ENCODE measurements at places on chromosomes 3 and 15.

DNA sequence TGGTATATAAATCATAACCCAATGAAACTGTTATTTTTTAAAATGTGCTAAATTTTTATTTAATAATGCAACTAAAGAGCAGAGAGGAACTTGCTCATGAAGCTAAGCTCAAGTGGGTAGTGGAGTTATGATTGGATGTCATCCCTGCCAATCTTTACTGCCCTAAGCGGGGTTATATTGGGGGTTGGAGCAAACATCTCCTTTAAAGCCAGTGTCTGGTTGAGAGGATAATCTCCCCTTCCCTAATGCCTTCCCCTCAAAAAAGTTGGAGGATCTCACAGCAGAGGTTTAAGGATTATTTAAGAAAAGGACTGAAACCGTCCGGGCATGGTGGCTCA, 32.1 kb upstream of the CLASP2 start:
- no peak for DNase-seq

DNA sequence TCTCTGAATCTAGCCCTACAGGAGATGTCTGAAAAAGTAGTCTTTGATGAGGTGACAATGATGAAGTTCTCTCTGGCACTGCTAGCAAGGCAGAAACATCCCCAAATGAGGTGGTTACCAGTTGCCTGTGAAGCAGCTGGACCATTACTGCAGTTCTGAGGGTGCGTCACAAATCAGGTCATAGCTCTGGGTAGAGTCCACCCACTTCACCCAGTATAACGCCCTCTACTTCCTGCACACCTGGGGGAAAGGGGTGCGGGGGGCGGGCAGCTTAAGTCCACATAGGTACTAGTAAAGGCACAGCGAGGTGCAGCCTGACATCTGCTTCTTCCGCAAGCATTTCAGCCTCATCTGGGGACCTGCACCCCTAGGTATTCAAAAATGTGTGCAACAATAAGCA, 13.4 kb upstream of the SATB1 start:
- no peak for DNase-seq

GRCh38 chr3:19937459-19938294, 3.7 kb upstream of the EFHB start:
- DNase-seq = no peak

- no peak for DNase-seq
These were observed 33.9 kb upstream of the STRIT1 start for GRCh38 chr3:155327430-155327829.

DNA sequence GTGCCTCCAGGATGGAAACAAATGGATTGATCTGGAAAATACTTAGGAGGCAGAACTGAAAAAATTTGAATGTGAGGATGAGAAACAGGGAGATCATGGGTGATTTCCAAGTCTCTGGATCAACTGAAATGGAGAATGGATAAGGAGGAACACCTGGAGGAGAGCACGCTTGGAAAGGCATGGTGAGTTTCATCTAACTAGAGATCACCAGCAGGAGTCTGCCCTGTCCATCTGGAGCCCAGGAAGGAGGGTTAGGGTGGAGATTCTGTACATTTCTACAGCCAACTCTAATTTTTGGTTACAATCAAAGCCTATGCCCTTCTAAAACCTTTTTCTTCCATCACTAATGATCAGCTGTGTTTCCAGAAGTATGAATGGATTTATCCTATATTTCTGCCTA, 995.9 kb upstream of the CFAP20DC start:
- no peak for DNase-seq

DNA sequence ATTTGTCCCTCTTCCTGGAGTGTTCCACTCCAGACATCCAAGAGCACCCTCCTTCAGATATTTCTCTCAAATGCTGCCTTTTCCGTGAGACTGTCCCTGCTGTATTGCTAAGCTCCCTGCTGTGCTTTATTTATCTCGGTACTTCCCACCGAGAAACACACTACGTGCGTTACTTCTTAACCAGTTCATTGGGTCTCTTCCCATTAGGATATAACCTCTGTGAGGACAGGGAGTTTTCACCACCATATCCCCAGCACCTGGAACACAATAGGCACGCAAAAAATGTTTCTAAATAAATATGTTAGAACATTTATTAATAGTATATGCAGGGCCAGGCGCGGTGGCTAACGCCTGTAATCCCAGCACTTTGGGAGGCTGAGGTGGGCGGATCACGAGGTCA, 308.7 kb upstream of the IL12A start:
- no peak for DNase-seq

DNA sequence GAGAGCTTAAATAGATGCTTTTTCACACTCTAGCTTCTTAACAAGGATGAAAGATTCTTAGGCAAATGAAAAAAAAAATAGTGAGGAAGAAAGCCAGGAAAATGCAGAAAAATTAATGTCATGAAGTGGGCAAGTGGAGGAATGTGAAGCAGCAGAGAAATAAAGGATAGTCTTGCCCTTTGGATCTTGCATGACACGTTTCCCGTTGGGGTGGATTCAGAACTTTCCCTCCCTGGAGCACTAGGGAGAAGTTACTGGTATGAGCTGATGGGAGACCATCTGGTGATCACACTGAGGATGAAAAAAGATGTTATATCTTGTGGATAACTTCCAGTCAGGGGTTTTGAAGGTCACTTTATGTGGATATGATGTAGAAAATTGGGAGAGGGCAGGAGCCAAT, 361.8 kb upstream of the ROPN1 start:
- DNase-seq = no peak

DNA sequence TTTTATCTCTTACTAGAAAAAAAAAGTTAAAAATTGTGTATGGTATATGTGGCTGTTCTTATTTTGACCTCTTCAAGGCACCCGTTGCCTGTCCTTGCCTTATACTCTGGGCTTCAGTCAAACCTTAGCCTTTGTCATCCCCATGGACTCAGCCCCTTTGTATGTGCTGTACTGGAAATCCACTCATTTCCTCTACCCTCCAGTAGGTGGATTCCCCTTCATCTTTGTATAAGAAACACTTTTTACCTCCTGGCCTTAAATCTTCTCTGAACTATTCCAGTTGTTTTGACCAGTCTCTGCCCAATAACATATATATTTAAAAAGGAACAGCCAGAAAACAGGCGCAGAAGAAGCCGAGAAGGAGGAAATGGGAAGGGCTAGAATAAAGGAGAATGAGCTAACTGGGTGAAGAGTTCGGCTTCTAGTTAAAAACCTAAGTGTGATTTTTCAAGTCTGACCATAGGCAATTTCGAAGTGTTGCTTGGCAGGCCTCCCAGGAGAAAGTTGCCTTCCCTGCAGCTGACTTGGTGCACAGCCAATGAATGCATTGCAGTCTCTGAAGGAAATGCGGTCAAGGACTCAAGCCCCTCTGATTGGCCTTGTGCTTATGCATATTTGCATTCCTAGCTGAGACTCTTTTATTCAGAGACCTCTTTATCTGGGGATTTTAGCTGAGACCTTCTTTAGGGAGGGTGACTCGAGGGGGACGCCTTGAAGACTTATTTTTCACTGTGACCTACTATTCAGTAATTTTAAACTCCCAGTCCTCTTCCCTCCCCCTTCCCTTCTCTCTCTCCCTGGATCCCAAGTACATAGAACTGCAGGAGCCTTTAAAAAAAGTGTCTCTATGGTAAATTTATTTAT, 277.4 kb downstream of the ROBO1 start:
- DNase-seq = no peak

- DNase-seq = no peak
These were observed 110.0 kb upstream of the MELTF start for GRCh38 chr3:197139586-197139985.

GRCh38 chr3:120649830-120650233, 32.2 kb downstream of the HGD start:
- no peak for DNase-seq

GRCh38 chr15:93200837-93201226, 111.8 kb upstream of the RGMA start:
- DNase-seq = no peak

DNA sequence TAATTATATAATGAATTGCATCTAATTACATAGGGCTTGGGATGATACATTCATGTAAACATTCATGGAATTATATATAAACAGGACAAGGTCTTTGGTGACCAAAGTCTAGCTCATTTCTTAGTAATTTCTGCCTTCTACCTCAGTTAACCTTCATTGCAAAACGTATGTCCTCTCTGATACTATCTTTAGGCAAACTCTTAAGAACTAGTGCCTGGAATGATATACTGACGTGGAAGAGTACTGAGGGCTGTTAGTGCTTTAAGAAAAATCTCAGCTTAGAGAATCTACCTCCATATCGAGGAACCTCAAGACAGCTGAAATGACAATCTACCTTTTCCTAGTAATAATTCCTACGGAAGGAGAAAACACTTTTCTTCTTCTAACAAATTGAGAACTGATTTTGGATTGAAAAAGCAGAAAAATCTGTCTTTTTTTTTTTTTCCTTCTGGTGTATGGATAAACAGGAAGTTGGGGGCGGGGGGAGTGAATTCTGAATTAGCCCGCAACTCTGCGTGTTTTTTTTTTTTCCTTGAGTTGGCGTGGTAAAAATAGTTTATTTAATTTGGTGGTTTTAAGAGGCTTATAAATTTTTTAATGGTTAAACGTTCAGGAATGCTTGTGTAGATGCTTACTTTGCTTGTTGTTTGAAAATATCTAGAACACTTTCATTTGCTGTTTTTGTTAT, 43.2 kb downstream of the RARB start:
- DNase-seq = no peak

DNA sequence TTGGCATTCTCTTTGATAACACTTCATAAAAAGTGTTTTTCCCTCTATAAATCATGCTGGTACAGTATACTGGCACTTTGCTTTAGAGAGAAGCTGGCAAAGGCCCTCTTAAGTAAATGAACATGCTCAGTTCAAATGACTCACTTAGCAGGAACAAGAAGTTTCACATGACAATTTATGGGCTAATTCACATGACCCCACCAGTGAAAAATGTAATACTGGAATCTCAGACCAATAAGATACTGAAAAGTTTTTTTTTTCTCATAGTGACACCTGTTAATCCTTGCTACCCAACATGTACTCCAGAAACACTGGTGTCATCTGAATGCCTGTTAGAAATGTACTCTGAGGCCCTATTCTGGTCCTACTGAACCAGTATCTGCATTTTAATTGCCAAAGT, 13.9 kb downstream of the BTBD1 start:
- no peak for DNase-seq

DNA sequence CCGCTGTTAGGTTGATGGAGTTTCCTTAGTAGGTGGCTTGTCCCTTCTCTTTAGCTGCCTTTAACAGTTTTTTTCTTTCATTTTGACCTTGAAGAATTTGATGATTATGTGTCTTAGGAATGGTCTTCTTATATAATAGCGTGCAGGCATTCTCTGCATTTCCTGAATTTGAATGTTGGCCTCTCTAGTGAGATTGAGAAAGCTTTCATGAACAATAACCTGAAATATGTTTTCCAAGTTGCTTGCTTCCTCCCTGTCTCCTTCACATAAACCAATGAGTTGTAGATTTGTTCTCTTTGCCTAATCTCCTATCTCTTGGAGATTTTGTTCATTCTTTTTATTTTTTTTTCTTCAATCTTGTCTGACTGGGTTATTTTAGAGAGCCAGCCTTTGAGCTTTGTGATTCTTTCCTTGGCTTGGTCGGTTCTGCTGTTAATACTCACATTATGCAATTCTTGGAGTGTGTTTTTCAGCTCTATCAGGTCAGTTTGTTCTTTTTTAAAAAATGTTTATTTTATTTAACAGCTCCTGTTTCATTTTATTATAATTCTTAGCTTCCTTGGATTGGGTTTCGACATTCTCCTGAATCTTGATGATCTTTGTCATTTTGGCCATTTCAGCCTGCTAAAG, 627.9 kb downstream of the SI start:
- no peak for DNase-seq

DNA sequence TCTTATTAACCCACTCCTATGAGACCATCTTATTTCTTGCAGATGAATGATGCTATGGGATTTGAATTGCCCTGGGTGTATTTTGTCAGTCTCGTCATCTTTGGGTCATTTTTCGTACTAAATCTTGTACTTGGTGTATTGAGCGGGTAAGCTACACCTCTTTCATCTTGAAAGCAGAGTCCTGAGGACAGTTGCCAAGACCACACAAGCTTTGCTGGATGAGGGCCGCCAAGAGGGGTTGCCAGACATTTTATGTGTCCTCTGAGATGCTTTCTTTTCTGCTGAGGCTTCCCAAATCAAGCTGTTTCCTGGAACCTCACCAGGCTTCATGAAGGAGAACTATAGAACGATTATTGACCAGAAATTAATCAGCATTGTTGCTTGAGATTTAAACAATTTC, 173.2 kb downstream of the CHDH start:
- DNase-seq = no peak

- DNase-seq = no peak
These were observed 28.7 kb upstream of the BFSP2 start for GRCh38 chr3:133371181-133371580.

GRCh38 chr3:186342197-186342596, 19.8 kb downstream of the DGKG start:
- DNase-seq = no peak

GRCh38 chr3:155946178-155946577, 75.7 kb downstream of the GMPS start:
- no peak for DNase-seq

DNA sequence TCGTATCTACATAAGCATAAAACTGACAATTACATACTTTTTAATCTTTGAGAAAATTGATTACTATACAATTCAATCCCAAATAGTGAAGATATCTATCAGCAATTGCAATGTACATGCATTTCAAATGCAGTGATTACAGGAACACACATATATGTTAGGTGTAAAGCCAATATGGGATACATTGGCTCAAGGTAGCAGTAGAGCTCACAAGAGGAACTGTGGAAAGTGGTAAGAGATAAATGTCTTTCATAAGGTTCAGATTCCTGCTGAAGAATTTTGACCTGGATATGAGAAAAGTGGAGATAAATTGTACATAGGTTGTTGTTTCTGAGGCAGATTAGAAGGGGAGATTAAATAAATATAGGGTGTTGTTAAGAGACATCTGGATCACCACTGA, 1280.5 kb downstream of the OTOL1 start:
- DNase-seq = no peak

DNA sequence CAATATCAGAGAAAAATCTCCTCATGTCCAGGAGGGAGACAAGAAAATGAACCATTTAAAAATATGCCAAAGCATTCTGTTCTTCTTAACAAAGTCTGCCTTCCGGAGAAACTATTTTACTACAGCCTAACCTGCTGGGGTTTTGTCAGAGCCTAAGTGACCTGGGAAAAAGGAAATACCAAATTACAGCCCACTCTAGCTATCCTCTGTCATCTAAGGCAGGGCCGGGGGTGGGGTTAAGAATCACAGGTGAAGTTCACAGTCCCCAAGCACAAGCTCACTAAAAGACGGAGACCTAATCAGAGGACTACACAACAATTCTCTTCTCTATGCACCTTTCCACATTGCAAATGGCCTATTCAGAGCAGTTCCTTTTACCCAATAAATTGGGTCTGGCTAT, 116.6 kb downstream of the TRIM42 start:
- no peak for DNase-seq

GRCh38 chr15:54282228-54282836, 304.1 kb downstream of the UNC13C start:
- DNase-seq = no peak

- DNase-seq = no peak
These were observed 836.2 kb downstream of the AGBL1 start for GRCh38 chr15:86915811-86916331.

GRCh38 chr3:140586311-140586710, 91.6 kb upstream of the TRIM42 start:
- no peak for DNase-seq

All from keratinocyte (primary cell).